Psoas muscle (tissue), 8 donors: ENCODE measurements at places on chromosomes 12 and 14. TPM values are rescaled to one million over a fixed set of nuclear protein-coding genes. Genes with fewer than 3 reads are reported as not detected.

CLIP1 gene
- 513 TPM for total RNA-seq

DNA sequence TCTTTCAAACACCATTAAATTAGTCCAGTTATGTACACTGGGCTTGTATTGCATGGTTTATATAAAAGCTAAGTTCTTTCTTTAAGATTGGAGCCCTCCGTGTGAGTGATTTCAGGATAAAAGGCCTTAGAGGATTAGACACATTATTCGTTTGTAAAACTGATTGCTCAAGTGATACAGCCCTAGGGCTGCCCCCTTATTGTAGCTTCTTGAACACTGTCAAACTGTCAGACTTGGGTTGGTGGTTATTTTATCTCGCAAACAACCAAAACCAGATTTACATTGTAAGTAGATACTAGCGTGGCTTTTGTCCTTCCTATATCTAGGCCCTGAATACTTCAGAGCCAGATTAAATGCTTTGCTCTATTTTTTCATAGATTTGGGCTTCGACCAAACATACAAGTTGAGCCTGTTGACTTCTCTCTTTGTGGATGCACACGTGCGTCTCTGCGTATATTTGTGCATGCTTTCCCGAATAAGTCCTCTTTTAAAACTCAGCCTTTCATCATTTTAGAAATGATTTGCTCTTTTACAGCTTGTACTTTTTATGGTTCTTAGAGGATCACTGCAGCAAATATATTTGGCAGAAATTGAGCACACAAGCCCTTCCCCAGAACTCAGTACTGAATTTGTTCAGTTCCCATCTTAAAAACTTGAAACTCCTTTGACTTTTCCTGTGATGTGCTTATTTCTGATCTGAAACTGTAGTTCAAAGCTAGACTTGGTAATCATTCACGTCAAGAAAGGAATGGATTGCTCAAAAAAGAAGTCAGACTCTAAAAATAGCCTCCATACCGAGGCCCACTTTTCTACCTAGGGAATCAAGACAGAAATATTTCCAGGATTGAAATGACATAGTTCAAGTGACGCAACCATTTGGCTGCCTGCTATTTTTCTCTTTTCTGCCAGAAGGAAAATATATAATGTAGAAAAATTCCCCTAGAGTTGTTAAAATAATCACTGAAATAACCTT lies 129.5 kb downstream of the ETV6 start:
- no peak for DNase-seq

ARHGEF40 gene
- 12.6 TPM for total RNA-seq

- no peak for DNase-seq
Measured at GRCh38 chr12:645563-646071, 17.6 kb downstream of the NINJ2 start.

EID3 gene
- total RNA-seq = 0.94 TPM

GRCh38 chr12:88590851-88591250 lies 10.6 kb upstream of the KITLG start:
- no peak for DNase-seq

DNA sequence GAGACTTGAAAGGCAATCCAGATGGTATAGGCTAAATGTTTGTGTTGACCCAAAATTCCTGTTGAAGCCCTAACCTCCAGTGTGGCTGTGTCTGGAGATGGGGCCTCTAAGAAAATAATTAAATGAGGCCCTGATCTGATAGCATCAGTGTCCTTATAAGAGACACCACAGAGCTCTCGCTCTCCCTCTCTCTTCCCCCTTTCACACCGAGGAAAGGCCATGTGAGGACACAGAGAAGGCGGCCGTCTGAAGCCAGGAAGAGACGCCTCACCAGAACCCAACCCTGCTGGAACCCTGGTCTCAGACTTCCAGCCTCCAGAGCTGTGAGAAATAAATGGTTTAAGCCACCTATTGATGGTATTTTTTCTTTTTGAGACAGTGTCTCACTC lies 87.5 kb downstream of the SCARB1 start:
- no peak for DNase-seq

CCDC196 gene
- total RNA-seq = not detected

LRP1-AS gene
- not detected for total RNA-seq

APOF gene
- not detected for total RNA-seq

DNA sequence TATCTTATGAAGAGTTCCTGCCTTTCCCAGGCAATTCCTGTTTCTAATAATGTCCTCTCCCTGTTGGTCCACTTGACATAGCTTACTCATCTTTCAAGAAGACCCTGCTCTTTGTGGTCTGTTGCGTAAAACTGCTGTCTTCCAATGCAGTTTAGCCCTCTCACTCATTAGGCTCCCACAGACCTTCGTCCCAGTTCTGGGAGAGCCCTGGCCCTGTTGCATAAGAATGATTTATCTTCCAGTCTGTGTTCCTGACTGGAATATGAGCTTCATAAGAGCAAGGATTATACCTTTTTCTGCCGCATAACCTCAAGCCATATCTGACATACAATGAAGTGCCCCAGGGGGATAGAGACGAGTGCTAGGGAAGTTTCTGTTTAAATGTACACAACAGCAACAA lies 365.9 kb upstream of the NOVA1 start:
- no peak for DNase-seq

COL2A1 gene
- not detected for total RNA-seq
